Bladder microvascular endothelial cell (primary cell): ENCODE measurements at places on chromosomes 7 and 10. TPM values are rescaled to one million over a fixed set of nuclear protein-coding genes. Genes with fewer than 3 reads are reported as not detected.

The CALML3 gene
- total RNA-seq: not detected in 2 replicates

The OR6V1 gene
- total RNA-seq: not detected in 2 replicates

The KAT6B gene
- 8.3 and 22.2 TPM in 2 replicates for total RNA-seq

The SLC26A5 gene
- under 0.01 and 1.3 TPM in 2 replicates for total RNA-seq

The IL2RA gene
- not detected in 2 replicates for total RNA-seq

The GPC2 gene
- total RNA-seq: 1.3 and 3.9 TPM in 2 replicates

The GSTO2 gene
- 0.31 and 0.32 TPM in 2 replicates for total RNA-seq

The NPSR1 gene
- total RNA-seq: not detected in 2 replicates

The SUV39H2 gene
- total RNA-seq: 14.4 and 16.9 TPM in 2 replicates

The PTF1A gene
- total RNA-seq: not detected in 2 replicates

The TMEM196 gene
- total RNA-seq: not detected in 2 replicates

The RAMP3 gene
- total RNA-seq: 0.81 and 25.9 TPM in 2 replicates

The SLC26A3 gene
- total RNA-seq: not detected in 2 replicates

The IFIT1B gene
- total RNA-seq: not detected in 2 replicates

The CDC14C gene
- not detected in 2 replicates for total RNA-seq

The GHRHR gene
- not detected in 2 replicates for total RNA-seq
